CD4-positive, alpha-beta T cell treated with Interleukin-6 at 100 ng/mL for 8 hours (primary cell): ENCODE measurements at places on chromosomes 4 and X.

GRCh38 chr4:113901994-113902787 lies 77.3 kb downstream of the ARSJ start:
- peak; percentile 80 for DNase-seq

GRCh38 chr4:7194251-7195140 lies 2.2 kb downstream of the SORCS2 start:
- no peak for DNase-seq

- no peak for DNase-seq
Observed at GRCh38 chr4:27714073-27714472, 853.4 kb downstream of the STIM2 start.

- DNase-seq = no peak
Observed at GRCh38 chrX:631802-632365, 1.3 kb downstream of the SHOX start.

- peak; percentile 40 for DNase-seq
Observed at GRCh38 chr4:83112678-83113428, 1.7 kb downstream of the PLAC8 start.

GRCh38 chr4:117588771-117589170 lies 445.5 kb upstream of the NDST3 start:
- no peak for DNase-seq

DNA sequence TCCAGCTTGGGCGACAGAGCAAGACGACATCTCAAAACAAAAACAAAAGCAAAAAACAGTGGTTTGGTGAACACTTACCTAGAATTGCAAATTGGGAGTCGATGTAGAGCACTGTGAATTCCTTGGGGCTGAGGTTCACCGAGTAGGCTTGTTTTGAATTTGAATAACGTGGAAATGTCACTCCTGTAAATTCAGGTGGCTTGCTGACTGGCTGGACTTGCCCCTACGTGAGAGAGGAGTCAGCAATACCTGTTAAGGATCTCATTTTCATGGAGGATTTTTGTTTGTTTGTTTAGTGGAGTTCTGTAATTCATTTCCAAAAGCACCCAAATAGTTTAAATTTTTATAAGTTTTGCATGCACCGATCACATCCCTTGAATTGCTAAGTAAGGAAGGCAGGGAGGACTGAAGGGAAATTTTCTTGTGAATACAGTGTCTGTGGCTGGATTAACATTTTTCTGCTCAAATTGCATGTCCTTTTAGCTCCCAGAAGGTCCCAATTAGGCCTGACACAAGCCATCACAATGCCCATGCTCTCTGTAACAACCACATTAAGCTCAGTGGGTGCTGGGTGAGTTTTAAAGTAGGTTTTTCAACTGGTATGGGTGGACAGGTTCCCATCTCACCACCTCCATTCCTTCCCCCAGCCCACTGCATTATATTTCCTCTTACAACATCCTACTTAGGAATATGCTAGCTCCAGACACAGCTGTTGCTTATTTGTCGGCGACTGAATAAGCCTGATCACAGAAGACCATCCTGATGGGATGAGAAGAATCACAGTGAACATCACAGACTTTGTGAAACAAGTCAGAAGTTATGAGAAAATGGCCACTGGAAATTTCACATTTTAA lies 58.5 kb upstream of the TTC29 start:
- no peak for DNase-seq

DNA sequence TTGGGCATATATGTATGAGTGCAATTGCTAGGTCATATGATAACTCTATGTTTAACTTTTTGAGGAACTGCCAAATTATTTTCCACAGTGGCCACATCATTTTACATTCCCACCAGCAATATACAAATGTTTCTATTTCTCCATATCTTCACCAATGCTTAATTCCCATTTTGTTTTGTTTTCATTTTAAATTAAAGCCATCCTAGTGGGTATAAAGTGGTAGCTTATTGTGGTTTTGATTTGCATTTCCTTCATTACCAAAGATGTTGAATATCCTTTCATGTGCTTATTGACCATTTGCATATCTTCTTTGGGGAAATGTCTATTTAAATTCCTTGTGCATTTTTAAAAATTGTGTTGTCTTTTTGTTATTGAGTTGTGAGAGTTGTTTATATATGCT lies 36.7 kb upstream of the SCOC start:
- no peak for DNase-seq

GRCh38 chr4:112185740-112186670 lies 40.8 kb downstream of the FAM241A start:
- DNase-seq = no peak

DNA sequence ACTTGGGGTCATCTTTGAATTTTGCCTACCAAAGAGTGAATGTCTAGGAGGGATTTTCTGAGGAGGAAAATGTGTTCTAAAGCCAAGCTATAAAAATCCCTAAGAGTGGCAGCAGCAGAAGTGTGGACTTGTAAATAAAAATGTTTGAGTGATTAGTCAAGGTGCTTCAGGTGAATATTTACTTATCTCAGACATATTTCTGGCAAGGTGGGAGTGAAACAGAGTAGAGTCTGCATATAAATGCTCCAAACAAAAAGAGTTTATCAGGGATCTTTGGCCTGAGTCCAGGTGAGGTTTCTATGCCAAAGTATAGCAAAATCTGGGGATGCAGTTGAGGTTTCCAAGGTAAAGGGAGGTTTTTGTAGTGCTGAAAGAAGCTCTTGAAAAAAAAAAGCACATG lies 19.7 kb downstream of the CYSLTR1 start:
- no peak for DNase-seq

DNA sequence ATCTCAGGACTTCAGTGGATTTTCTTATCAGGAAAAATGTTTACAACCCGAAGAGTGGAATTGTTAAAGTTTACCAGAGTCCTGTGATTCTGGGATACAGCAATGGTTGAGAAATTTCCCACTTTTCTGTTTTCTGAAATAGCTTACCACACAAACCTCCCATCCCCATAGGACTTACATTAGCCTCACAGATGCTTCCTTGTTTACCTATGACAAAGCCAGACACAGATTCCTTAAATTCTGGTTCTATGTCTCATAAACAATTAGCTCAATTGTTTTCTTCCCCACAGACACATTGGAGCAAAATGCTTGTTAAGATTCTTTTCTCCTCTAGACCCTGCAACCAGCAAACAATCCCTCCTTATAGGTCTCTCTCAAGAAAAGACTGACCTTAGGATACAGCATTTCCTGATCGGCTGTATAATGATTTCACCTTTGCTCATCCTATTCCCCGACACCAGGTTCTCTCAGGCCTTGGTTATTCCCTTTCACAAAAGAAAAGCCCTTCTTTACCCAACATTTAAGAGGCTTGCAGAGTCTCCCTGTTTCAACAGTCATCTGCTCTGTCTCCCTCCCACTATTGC lies 886.2 kb downstream of the ARAP2 start:
- no peak for DNase-seq

GRCh38 chrX:124736553-124737270 lies 390.3 kb downstream of the SH2D1A start:
- DNase-seq = peak; percentile 69

- no peak for DNase-seq
Observed at GRCh38 chr4:2924286-2924685, 38.9 kb downstream of the NOP14 start.

DNA sequence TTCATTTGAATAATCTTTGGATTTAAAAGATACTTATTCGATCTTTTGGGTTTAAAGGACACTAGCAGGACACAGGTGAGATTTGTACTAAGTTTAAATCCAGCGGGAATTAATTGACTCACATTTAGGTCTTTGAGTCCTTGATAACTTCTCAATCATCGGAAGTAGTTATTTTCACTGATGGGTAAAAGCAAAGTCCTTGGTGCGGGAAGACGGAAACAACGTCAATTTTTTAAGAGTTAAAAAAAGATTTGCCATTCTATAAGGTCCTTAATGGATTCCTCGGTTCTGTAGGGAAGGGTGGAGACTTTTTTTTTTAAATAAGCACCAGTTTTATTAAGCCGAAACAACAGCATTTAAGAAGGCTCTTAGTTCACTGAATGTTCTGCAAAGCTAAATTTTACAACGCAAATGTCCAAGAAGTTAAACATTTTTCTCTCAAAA lies 2.9 kb downstream of the TMSB4X start:
- DNase-seq = no peak

- no peak for DNase-seq
Observed at GRCh38 chr4:66766557-66766956, 778.7 kb downstream of the CENPC start.

- peak; percentile 17 for DNase-seq
Observed at GRCh38 chr4:183443655-183444213, 702 bp upstream of the CDKN2AIP start.
